BJ (cell line): ENCODE measurements at places on chromosomes 16 and 17.

- DNase-seq: no peak
Observed at GRCh38 chr16:68517606-68518166, 21.4 kb upstream of the ZFP90 start.

DNA sequence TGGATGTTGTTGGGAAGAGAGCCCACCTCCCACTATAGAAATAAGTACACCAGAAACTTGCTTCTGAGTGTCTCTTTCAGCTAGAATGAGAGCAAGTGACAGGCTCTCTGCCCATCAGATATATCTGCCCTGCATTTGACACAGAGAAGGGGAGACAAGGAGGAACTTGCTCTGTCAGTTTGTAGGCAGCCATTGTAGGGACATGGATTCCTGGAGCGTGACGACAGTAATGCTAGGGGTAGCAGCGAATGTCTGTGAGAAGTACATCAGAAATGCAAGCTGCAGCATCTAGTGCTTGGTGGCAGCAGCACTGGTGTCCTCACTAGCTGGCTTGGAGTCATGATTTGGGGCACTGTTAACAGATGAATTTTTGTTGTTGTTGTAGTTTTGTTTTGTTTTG is 23.0 kb downstream of the ZNF200 start:
- no peak for DNase-seq

- peak; percentile 54 for DNase-seq
Observed at GRCh38 chr16:81645266-81645694, 133.8 kb upstream of the PLCG2 start.

DNA sequence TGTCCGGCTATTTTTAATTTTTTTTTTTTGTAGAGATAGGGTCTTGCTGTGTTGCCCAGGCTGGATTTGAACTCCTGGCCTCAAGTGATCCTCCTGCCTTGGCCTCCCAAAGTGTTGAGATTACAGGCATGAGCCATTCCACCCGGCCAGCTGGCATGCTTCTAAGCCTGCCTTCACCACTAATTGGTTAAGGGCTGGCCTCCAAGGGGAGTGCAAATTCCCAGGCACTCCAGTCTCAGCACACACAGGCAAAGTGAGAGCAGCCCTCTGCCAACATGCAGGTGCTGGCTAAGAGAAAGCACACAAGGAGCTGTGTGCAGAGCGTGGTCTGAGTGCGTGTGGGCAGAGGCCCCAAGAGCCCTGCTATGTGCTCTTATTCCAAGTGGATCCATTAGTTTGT is 149.8 kb upstream of the HS3ST2 start:
- no peak for DNase-seq

DNA sequence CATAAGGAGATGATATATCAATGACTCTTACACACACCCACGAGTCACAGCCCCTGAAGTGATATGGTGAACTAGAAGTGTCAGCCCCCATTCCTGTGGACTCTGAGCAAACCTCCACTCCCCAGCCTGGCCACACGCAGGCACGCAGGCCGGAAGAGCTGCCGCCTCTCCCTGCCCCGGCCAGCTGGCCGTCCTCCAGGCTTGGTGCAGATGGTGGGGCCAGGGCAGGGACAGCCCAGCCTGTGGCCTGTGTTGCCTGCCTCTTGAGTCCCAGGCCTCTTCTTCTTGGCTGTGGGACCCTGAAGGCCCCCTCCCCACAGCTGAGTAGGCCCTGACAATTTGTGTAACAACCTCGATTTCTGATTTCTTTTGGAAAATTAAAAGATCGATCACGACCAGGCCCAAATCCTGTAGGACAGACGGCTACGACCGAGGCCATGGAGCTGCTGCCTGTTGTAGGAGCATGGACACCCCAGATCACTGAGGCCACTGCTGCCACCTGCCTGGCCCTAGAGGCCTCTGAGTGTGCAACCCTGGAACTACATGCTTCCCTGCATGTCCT is 10.0 kb upstream of the MPRIP start:
- peak; percentile 86 for DNase-seq

- no peak for DNase-seq
Observed at GRCh38 chr16:67847064-67847861, at the start of gene CENPT. TSS of gene CENPT (minus strand) at chr16:67847693. CDS start at chr16:67833859, 13,834 bp downstream.

- no peak for DNase-seq
Observed at GRCh38 chr17:20997711-20998570, 44.9 kb downstream of the USP22 start.
